ENCODE measurements at places on chromosomes 12 and 14.

DNA sequence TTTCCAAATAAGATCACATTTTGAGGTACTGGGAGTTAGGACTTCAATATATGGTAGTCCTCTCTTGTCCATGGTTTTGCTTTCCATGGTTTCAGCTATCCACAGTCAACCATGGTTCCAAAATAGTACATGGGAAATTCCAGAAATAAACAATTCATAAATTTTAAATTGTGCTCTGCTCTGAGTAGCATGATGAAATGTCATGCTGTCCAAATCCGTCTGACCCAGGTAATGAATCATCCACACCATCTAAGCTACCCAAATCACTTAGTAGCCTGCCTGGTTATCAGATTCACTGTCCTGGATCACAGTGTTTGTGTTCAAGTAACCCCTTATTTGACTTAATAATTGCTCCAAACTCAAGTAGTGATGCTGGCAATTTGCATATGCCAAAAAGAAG, 197.9 kb downstream of the TMTC3 start:
- DNase-seq = no peak

- DNase-seq = no peak
Measured at GRCh38 chr12:65266408-65266807, 12.1 kb upstream of the MSRB3 start.

- DNase-seq = peak; percentile 63
Measured at GRCh38 chr12:81819991-81820633, 61.0 kb upstream of the PPFIA2 start.

GRCh38 chr14:34187519-34188044, 236.7 kb upstream of the EGLN3 start:
- no peak for DNase-seq

DNA sequence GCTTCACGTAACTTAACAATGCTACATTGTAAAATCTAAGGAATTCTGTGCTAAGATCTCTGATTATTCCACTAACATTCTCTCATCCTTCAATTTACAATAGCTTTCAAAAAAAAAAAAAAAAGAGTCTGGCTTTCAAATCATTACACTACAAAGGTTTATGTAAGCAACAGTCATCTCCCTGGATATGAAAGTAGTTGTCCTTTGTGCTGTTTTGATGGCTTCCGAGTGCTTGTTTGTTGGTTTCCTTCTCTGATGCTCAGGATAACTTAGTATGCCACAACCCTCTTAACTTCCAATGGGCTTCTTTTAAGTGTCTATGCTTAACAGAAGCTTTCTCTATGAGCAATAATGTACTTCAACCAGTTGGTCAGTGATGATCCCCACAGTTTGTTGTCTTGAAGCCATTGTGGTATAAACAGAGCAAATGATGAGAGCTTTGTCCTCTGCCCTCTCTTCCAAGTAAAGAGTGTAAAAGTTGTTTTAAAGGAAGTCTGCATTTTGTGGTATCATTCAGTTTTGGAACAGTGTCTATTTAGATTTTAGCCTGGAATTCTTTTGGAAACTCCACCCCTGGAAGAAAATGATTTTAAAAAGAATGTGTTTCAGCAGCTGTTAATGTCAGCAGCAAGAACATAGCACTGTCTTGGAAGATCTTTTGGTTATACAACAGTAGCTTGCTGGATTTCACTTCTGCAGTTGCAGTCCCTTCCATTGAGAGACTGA, 396.1 kb upstream of the RGS6 start:
- DNase-seq = no peak

DNA sequence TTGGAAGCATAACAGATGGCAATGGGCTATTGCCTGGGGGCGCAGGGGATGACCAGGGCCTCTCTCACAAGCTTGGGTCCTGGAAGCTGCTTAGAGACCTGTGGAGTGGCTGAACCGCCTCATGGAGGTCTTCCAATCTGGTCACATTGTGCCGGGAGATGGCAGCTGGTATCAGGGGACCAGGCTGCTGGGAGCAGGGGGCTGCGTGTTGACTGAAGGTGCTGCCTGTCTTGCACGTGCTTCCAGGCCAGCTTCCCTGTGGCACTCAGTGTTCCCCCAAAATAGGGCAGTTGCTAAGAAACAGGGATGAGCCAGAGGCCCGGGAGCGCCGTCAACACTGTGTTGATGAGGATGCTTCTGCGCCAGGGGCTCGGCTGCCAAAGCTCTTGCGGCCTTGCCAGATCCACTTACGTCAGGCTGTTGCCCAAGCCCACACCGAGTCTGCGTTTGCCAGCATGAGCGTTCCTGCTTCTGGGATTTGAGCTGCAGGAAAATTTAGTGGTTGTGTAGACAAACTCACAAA, 39.8 kb downstream of the ELK3 start:
- peak; percentile 66 for DNase-seq

Measured in fibroblast of skin of scalp (primary cell).